ENCODE measurements at places on chromosomes 1 and 21.

- no peak for DNase-seq
Measured at GRCh38 chr1:2174348-2175054, 20.1 kb downstream of the FAAP20 start.

DNA sequence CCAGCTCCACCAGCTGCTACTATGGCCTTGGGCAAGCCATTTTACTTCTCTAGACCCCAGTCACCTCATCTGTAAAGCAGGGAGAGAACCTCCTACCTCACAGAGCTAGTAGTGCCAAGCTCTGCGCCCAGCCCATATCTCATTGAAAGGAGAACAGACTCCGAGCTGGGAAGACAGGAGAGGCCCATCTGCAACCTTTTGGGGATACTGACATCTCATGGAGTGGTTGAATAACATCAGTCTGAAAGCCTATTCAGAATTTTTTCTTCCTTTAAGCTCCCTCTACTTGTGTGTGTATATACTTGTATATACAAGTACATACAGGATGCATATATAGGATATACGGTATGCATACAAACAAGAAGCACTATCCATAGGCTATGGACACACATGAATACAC lies 279.5 kb upstream of the POU3F1 start:
- no peak for DNase-seq

GRCh38 chr1:102586022-102586421 lies 522.3 kb downstream of the COL11A1 start:
- DNase-seq: no peak

DNA sequence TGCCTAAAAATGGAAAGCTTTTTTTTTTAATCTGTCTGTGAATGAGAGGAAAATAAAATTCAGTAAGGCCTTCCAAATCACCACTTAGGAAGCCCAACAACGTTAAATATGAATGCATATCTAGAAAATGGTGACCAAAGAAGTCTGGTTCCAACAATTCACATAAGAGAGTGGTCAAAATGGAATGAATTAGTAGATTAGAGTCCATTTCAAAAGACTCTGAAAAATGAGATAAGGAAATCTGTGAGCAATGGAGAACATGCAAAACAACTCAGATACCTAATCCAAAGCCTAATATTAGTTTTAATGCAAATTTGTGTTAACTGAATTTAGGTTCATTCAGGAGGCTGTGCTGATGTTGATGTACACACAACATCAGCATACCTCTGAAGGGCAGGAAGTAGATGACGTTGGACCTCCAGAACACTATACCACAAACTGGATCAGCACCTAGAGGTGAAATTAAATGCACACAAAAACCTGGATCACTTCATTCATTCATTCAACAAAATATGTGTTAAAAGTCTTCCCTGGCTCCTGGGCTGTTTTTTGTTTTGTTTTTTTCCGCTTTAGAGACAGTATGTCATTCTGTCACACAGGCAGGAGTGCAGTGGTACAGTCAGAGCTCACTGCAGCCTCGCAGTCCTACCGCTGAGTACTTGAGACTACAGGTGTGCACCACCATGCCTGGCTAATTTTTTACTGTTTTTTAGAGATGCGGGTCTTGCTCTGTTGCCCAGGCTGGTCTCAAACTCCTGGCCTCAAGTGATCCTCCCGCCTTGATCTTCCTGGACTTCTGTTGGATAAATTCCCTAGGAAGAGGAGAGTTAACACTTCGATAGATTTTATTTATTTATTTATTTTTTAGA lies 4.9 kb upstream of the BRWD1 start:
- no peak for DNase-seq

GRCh38 chr1:159091607-159092031 lies 15.1 kb upstream of the AIM2 start:
- DNase-seq: no peak

GRCh38 chr1:223056802-223057201 lies 86.2 kb downstream of the TLR5 start:
- DNase-seq: no peak

DNA sequence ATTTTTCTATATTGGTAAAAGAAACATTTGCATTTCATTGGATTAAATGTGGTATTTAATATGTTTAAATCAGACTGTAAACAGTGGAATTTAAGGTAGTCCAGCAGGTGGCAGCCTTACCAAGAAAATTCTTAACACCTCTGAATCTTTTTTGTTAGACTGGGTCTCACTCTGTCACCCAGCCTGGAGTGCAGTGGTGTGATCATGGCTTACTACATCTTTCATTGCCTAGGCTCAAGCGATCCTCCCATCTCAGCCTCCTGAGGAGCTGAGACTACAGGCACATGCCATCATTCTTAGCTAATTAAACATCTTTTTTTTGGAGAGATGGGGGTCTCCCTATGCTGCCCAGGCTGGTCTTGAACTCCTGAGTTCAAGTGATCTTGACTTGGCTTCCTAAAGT lies 98.8 kb downstream of the RABGAP1L start:
- peak; percentile 27 for DNase-seq

- DNase-seq: no peak
Measured at GRCh38 chr1:119132179-119132578, 8.3 kb downstream of the WARS2 start.

- DNase-seq: no peak
Measured at GRCh38 chr1:206890125-206891060, 6.8 kb upstream of the IL24 start.

DNA sequence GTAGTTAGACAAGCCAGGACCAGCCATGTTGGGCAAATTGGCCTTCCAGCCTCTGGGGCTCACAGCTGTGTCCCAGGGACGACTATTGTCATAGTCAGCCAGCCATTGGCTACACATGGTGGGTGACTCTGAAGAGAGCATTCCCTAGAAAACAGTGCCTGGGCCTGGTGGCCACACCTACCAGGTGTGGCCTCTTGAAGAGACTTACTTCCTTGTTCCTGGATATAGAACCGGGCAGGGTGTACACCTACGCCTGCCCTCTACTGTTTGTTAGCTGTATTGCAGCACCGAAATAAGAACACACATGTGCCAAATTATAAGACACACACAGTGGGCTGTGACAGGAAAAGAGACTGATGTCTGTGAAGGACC lies 134.6 kb upstream of the ARHGEF16 start:
- DNase-seq: no peak

DNA sequence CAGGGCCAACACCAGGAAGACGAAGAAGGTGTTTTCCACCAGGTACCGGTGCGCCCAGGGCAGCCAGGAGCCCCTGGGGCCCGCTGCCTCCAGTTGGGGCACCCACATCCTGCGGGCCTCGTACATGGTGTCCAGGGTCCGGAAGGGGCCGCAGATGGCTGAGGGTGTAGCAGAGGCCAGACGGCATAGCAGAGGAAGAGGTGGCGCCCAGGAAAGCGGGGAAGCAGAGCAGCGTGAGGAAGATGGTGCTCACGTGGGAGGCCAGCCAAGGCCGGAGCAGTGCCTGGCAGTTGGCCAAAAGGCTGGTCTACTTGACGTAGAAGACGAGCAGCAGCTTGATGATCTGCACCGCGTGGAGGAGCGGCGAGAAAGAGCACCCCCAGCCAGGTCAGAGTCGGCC lies 40.4 kb downstream of the ZNF691 start:
- no peak for DNase-seq

GRCh38 chr1:248359415-248359814 lies 2.0 kb upstream of the OR2T4 start:
- no peak for DNase-seq

DNA sequence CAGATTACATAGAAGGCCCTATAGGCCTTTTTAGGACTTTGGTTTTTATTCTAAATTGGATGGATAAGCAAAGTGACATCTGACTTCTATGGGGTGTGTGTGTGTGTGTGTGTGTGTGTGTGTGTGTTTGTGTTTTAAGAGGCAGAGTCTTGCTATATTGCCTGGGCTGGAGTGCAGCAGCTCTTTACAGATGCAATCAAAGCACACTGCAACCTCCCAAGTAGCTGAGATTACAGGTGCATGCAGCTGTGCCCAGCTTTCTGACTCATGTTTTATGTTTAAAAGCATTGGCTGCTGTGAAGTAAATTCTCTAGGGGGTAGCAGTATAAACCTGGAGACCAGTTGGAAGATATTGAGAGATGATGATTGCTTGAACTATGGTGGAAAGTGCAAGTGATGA lies 12.4 kb upstream of the EVI5 start:
- DNase-seq: no peak

DNA sequence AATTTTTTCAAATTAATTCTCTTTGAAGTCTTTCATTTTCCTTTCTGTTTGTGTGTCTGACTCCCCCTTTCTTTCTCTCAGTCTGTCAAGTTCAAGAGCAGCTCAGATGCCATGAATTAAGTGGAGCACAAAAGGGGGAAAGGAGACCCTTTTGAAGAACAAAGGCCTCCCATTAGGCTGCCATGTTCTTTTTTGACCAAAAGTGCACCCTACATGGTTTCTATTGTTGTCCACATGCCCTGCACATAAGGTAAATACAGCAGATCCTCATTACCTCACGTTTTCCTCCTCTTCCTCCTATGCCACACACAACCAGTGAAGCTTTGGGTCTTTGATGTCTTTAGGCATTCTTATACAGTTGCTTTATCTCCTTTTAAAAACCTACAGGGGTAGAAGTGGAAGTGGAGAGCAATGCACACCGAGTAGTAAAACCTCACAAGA lies 47.7 kb downstream of the POU2F1 start:
- DNase-seq: no peak

- no peak for DNase-seq
Measured at GRCh38 chr1:228293393-228293792, 85.5 kb downstream of the OBSCN start.

GRCh38 chr1:179297105-179297378 lies 3.4 kb downstream of the SOAT1 start:
- DNase-seq: no peak

GRCh38 chr1:195590649-195591048 lies 1017.6 kb downstream of the KCNT2 start:
- no peak for DNase-seq

GRCh38 chr1:207861442-207862177 lies 49.3 kb downstream of the CD34 start:
- DNase-seq: no peak

Data from stimulated activated CD8-positive, alpha-beta memory T cell treated with anti-CD3 and anti-CD28 coated beads, Interleukin-7, amount 100 ng/mL, for 4 hours (primary cell).